ENCODE measurements at places on chromosomes 16 and 17. TPM values are rescaled to one million over a fixed set of nuclear protein-coding genes. Genes with fewer than 3 reads are reported as not detected.

DNA sequence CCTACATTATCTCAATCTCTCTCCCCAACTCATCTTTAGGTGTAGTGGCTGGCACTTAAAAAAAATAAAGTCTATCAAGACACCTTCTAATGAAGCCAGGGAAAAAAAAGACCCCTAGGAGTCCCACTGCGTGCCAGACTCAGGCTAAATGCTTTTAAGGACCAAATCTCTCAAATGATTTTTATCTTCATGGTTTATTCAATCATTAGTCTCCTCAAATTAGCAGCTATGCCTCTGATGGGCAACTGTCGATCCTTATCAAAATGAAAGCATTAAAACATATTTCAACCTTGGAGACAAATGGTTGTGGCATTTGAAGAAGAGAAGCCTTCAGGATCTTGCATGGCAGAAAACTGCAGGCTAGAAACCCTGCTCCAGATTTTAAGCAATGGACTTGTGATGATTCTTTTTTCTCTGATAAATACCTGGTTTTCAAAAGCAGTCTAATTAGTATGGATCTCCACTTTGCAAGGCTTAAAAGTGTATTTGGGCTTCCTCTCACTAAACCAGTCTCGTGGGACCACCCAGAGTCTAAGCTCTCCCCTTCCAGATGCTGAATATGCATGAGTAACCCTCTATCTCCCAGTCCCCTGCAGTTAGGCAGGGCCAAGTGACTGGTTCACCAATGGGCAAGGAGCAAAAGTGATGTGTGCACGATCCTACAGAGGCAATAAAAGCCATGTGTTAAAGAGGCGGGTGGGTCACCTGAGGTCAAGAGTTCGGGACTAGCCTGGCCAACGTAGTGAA lies 14.9 kb downstream of the ITPRIPL2 start:
- no peak for DNase-seq
- H3K36me3 ChIP-seq = no peaks in the 10 kb centered on the region
- H3K4me3 ChIP-seq = no peak overlapping the region
- peaks cover 54% of the 10 kb centered on the region for H3K4me1 ChIP-seq
- no peaks in the 10 kb centered on the region for H3K27me3 ChIP-seq

DNA sequence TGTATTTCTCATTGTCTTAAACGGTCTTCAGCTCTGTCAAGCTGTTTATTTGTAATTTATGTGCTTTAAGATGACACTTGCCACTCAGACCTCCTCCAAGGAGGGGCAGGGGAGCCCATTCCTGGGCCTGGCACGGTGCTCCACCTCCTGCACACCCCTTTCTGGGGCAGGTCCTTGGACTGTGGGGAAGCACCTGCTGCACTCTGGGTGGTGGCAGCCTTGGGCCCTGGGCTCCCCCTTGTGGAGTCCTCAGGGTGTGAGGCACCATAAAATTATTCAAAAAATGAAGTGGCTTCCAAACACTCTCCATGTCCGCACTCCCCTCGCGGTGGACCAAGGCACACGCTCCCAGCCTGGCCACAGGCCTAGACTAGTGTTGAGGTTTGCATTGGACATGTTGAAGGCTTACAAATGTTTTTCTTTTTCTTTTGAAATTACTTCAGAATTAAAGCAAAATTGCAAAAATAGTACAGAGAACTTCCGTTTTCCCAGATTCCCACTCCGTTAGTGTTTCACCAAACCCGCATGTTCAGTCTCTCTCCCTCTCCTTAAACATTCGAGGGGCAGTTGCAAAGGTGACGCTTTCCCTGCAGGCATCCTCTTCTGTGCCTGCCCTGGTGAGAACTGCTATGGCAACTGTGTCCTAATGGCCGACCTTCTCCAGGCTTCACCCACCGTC lies 32.4 kb downstream of the FOXK2 start:
- H3K4me3 ChIP-seq = no peak overlapping the region
- H3K27ac ChIP-seq = peak overlapping the region; percentile 18
- peak; percentile 89 for DNase-seq
- no peaks in the 10 kb centered on the region for H3K27me3 ChIP-seq
- H3K4me1 ChIP-seq = peaks cover 55% of the 10 kb centered on the region

DNA sequence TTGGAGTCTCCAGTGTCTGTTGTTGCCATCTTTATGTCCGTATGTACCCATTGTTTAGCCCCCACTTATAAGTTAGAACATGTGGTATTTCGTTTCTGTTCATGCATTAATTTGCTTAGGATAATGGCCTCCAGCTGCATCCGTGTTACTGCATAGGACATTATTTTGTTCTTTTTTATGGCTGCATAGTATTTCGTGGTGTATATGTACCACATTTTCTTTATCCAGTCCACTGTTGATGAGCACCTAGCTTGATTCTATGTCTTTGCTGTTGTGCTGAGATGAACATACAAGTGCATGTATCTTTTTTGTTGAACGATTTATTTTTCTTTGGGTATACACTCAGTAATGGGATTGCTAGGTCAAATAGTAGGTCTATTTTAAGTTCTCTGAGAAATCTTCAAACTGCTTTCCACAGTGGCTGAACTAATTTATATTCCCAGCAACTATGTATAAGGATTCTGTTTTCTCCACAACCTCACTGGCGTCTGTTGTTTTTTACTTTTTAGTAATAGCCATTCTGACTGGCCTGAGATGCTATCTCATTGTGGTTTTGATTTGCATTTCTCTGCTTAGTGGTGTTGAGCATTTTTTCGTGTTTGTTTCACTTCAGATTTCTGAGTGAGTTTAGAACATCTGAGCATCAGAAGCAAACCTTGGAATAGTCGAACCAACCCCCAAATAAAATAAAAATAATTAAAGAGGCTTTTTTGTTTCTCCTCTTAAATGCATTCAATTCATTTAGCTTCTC lies 304.7 kb downstream of the ZFHX3 start:
- no peaks in the 10 kb centered on the region for H3K4me1 ChIP-seq
- H3K4me3 ChIP-seq = no peak overlapping the region
- H3K36me3 ChIP-seq = no peaks in the 10 kb centered on the region
- no peak overlapping the region for H3K27ac ChIP-seq

DNA sequence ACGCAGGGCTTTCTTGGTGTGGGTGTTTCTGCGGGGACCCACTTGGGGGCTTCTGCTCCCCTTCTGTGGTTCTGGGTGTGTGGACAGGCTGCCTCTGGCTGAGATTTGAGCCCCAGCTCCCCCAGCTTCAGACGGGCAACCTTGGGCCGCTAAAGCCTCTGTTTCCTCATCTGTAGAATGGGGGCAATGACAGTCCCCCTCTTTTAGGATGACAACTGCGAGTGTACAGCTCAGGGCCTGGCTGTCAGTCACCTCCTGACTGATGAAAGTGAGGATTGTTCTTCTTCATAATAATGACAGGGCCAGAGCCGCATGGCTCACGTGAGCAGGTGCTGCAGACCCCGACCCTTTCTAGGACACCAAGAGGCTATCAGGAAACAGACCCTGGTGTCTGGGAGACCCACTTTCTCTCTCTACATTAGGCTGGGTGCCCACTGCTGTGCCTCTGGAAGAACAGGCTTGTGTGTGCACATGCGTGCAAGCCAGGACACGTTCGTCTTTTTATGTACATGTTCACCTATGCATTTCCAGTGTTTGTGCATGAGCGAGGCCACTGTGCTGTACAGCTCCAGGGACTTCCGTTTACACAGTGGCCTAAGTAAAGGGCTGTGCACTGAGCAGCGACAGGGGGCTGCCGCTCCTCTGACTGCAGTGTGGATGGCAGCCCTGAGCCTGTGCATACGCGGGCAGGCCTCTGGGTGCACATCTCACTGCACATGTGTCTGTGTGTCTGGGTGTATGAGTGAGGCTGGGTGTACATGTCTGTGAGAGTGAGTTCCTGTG lies 4.6 kb downstream of the SPNS3 start:
- no peak overlapping the region for H3K4me3 ChIP-seq
- no peak overlapping the region for H3K27ac ChIP-seq
- no peak for DNase-seq
- no peaks in the 10 kb centered on the region for H3K27me3 ChIP-seq

GRCh38 chr16:9049241-9049640 lies 42.2 kb upstream of the HAPSTR1 start:
- H3K4me3 ChIP-seq = no peak overlapping the region
- H3K4me1 ChIP-seq = peaks cover 13% of the 10 kb centered on the region
- H3K27ac ChIP-seq = no peak overlapping the region
- no peaks in the 10 kb centered on the region for H3K27me3 ChIP-seq
- DNase-seq = no peak
- no peaks in the 10 kb centered on the region for H3K36me3 ChIP-seq

GRCh38 chr17:74296548-74296936 lies 22.5 kb downstream of the DNAI2 start:
- H3K27me3 ChIP-seq = no peaks in the 10 kb centered on the region
- H3K4me3 ChIP-seq = no peak overlapping the region
- DNase-seq = peak; percentile 60
- H3K4me1 ChIP-seq = peaks cover 4% of the 10 kb centered on the region
- no peak overlapping the region for H3K27ac ChIP-seq
- no peaks in the 10 kb centered on the region for H3K36me3 ChIP-seq

DNA sequence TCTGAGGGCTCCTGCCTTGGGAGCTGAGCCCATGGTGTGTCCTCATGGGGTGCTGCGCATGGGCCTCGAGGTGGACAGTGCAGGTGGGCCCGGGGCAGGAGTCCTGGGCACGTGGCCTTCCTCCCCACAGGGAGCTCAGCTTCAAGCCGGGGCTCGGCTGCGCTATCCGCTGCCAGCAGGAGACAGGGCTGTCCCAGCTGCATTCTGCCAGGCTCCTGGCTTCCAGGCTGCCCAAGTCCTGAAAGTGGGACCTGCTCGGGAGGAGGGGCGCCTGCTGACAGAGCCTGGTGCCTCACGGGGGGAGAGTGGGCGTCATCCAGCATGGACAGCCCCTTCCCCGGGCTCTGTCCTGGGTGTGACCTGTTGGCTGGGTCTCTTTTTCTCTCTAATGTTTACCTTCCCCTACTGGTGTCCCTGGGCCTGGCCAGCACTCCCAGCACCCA lies 7.1 kb downstream of the TRAF7 start:
- no peaks in the 10 kb centered on the region for H3K27me3 ChIP-seq
- peaks cover 24% of the 10 kb centered on the region for H3K36me3 ChIP-seq
- DNase-seq = no peak
- H3K27ac ChIP-seq = no peak overlapping the region

- no peak overlapping the region for H3K4me3 ChIP-seq
- H3K27me3 ChIP-seq = no peaks in the 10 kb centered on the region
- H3K27ac ChIP-seq = no peak overlapping the region
- no peaks in the 10 kb centered on the region for H3K36me3 ChIP-seq
- no peak for DNase-seq
Observed at GRCh38 chr17:66612993-66613392, 221.9 kb upstream of the CACNG5 start.

DNA sequence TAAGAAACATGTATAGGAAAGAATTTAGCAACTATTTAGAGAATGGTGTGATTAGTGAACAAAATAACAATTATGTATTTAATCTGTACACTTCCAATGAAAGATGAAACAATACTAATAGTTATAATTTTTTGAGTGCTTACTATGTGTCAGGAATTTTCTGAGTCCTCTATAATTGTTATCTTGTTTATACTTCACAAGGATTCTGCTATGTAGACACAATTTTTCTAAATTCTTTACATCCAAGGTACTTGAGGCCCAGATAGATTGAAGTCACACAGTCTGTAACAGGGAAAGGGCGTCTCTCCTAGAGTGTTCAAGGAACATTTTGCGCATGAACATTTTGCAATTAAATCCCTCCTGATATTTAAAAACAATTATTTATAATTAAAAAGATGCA lies 1.1 kb upstream of the KRTAP4-12 start:
- H3K4me1 ChIP-seq = no peaks in the 10 kb centered on the region
- H3K36me3 ChIP-seq = no peaks in the 10 kb centered on the region
- H3K27me3 ChIP-seq = no peaks in the 10 kb centered on the region
- no peak for DNase-seq
- H3K4me3 ChIP-seq = no peak overlapping the region

- no peak overlapping the region for H3K4me3 ChIP-seq
- H3K36me3 ChIP-seq = peaks cover 18% of the 10 kb centered on the region
- DNase-seq = no peak
- H3K4me1 ChIP-seq = no peaks in the 10 kb centered on the region
- H3K27me3 ChIP-seq = no peaks in the 10 kb centered on the region
Observed at GRCh38 chr16:27703545-27703944, 153.6 kb downstream of the KATNIP start.

DNA sequence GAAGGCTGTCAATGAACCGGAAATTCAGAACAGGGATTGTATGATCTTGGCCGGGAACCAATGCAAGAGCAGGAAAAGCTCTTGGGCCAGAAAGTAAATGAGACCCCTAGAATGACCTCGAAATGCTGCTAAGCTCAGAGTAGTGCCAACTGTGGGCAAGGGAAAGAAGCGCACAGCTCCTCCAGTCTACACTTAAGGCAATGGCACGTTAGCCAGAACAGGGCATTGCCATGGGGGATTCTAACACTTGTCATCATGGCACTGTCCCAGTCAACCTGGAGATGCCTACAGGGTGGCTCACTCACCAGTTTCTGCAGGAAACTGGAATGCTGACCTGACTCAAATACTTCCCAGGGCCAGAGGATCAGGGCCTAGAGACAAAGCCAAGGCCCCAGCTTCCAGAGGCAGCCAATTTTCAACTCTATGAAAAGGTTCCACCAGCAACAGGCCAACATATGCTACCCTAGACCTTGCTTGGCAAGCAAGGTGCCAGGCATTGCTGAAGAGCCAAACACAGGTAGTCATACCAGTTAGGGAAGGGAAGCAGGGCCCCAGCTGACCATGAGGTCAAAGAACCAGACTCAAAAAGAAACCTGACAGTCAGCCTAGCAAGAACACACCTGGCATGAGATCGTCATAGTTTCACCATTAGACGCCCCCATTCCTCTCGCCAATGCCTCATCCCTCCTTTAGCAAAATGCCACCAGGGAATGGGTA lies 34.9 kb downstream of the ARHGAP17 start:
- peak overlapping the region; percentile 63 for H3K27ac ChIP-seq
- peaks cover 18% of the 10 kb centered on the region for H3K36me3 ChIP-seq
- no peak for DNase-seq
- H3K4me1 ChIP-seq = peaks cover 57% of the 10 kb centered on the region
- H3K4me3 ChIP-seq = peak overlapping the region; percentile 24

The EVPL gene
- total RNA-seq = 36.8 TPM

The TBC1D3L gene
- total RNA-seq = 20.7 TPM

Data from lower lobe of right lung (tissue), 2 donors.